Cardiac septum (tissue), 1 donor: ENCODE measurements at places on chromosomes 13 and 19.

GRCh38 chr13:83248751-83249150 is 633.5 kb downstream of the SLITRK1 start:
- no peak for DNase-seq

GRCh38 chr13:41621716-41622431 is 164.5 kb downstream of the RGCC start:
- no peak for DNase-seq

- peak; percentile 88 for DNase-seq
These were observed 1.2 kb downstream of the CDC34 start for GRCh38 chr19:532561-533363.

GRCh38 chr19:38736036-38736412 is 8.2 kb downstream of the CAPN12 start:
- DNase-seq, result no peak

DNA sequence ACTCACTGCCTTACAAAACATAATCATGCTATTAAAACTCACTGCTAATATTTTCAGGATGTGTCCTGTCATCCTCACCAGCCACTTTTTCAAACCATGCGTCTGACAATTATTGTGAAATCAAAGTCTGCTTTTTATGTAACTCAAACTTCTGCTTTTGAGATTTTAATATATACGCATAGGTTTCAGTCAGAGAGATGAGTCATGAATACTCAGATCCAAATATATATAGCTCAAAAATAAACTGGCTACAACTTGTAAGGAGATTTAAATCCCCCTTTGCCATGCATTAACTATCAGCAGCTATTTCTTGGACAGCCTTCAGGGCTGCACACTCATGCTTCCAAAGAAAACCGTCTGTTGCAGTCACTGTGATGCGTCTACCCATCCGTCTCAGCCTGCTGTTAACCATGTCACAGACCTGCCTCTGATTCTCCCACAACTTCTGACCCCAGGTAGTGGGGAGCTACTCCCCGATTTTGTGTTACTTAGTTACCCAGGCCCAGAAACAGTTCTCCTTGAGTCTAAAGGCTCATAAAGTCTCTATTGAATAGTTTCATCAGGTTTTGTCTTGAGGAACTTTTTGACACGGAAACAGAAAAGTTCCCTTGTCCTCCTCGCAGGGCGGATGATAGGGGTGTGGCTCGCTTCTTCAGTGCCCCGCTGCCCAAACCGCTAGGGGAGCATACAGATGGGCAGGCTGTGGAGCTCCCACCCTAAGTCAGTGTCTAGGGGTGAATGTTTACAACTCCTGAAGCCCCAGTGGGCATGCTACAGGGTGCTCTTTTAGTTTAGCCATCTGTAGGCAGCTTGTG is 33.8 kb upstream of the SGCG start:
- DNase-seq, result no peak

DNA sequence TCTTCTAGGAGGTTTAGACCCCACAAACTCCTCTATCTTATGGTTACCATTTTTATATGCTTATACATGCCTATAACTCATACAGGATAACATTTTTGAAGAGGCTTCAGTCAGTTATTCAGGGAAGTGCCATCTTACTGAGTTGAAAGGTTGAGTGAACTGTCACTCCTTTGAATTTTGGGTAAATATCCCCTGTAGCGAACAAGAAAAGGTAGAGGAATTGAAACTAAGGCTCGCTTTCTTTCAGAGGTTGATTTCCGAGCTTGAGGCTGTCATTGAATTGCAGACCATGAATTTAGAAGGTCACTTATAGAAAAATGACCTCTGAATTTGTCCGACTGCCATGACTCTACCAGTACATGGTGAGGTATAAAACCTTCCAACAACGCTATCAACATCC is 35.1 kb downstream of the MICU2 start:
- no peak for DNase-seq

GRCh38 chr19:54339646-54340358 is 840 bp upstream of the LILRA4 start:
- DNase-seq, result no peak

- DNase-seq, result no peak
These were observed 82.5 kb upstream of the UBAC2 start for GRCh38 chr13:99118179-99118578.

DNA sequence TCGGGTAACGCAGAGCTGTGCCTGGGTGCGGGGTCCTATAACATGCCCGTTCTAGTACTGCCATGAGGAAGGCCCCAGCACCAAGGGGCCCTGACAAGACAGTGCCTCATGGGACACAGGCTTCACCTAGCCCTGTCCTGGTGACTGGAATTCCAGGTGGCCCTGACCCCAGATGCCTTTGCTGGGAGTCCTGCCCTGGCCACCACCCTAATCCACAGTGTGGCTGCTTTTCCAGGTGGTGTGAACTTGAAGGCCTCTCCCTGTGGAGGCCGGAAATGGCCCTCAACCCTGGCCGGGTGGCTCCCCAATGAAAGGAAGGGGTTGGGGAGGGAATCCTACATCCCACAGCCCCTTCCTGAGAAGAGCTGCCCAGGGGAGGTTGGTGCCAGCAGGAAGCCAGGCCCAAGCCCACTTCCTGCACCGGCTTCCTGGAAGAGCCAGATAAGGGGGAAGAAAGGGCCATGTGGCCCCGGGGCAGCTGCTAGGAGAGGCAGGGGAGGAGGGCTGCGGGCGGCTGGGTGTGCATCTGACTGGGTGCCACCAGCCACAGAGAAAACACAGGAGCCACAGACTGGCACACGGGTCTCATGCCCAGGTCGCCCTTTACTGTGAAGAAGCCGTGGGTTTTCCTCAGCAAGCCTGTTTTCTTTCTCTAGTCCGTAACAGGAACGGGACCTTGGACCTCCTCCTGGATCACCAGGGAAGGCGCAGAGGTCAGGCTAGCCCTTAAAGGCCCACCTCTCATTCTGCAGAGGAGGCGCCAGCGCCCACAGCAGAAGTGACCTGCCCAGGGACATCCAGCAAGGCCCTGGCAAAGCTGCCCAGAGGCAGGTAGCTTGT is 4.7 kb downstream of the LSM4 start:
- DNase-seq, result no peak
